ENCODE measurements at places on chromosomes 12 and 14.

GRCh38 chr14:56065621-56066290 is 52.5 kb upstream of the PELI2 start:
- no peak for DNase-seq

GRCh38 chr14:74213907-74214803 is 25.1 kb upstream of the VSX2 start:
- DNase-seq, result no peak

GRCh38 chr12:29907461-29907860 is 123.7 kb upstream of the TMTC1 start:
- DNase-seq, result no peak

GRCh38 chr12:119325813-119326212 is 8.7 kb upstream of the CCDC60 start:
- DNase-seq, result no peak

DNA sequence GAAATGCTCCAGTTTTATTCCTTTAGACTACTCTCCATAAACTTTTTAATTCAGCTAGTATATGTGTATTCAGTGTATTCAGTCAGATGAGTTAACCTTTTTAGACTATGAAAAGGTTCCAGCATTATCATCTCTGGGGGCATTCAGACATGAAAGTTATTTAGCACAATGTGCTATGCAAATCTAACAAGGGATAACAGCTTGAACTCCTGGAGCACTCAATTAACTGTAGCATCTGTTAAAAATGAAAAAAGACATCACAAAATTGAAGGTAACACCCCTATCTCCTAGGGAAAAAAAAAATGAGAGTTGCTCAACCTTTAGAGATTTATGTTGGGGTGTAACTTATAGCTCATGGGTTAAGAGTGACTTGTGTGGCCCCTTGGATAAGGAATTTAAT is 211.5 kb downstream of the PHLDA1 start:
- DNase-seq, result no peak

DNA sequence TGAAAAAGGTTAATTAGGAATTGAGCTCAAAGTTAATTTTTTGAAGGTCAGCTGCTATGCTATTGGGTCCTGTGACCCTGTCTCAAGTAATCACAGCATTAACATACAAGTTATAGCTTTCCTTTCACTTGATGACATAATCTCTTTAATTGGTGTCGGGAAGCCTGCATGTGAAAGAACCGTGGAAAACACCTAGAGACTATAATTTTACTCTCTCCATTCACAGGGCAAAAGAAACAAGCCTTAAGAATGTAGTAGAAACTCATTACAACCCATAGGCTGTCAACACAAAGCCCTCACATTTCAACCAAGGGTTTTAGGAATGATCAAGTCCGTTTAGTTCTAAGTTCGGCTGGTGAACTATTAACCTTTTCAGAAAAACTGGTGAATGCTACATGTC is 104.4 kb downstream of the PPM1A start:
- DNase-seq, result no peak

- DNase-seq, result no peak
These were observed 198.6 kb downstream of the BCL11B start for GRCh38 chr14:99073431-99073830.

DNA sequence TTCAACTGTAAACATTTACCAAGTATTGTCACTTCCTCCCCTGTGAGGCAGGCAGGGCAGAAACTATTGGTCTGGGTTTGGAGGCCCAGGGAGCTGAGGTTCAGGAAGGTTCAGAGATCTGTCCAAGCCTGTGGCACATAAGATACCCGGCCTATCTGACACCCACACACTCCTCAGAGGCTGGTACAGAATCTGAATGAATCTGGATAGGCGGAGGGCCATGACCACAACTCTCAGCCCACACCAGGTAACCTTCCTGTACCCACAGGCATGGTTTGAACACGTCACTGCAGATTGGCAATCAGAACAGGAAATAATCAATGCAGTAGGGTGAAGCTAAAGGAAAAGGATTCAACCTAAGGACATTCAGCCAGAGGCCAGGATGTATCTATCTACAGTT is 92.8 kb upstream of the TMCC3 start:
- DNase-seq, result no peak

- no peak for DNase-seq
These were observed 27.8 kb downstream of the ANKRD9 start for GRCh38 chr14:102481791-102482238.

DNA sequence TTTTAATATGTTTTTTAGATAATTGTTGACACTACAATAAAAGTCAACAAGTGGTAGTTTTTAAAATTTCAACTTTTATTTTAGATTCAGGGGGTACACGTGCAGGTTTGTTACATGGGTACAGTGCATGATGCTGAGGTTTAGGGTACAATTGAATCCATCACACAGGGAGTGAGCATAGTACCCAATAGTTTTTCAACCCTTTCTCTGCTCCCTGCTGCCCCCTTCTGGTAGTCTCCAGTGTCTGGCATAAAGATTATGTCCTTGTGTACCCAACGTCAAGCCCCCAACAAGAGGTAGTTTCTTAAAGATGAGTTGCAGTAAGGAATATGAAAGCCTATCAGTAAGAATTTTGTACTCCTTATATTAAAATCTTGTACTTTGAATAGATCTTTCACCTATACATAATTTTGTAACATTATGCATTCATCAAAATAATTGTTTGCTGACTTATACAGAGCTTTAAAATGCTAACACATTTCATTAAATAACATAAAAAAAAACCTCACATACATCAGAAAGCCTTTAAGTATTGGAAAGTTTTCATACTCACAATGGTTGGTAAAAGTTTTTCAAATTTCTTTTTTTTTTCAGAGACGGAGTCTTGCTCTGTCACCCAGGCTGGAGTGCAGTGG is 5.4 kb upstream of the RALGAPA1 start:
- DNase-seq, result peak; percentile 48

DNA sequence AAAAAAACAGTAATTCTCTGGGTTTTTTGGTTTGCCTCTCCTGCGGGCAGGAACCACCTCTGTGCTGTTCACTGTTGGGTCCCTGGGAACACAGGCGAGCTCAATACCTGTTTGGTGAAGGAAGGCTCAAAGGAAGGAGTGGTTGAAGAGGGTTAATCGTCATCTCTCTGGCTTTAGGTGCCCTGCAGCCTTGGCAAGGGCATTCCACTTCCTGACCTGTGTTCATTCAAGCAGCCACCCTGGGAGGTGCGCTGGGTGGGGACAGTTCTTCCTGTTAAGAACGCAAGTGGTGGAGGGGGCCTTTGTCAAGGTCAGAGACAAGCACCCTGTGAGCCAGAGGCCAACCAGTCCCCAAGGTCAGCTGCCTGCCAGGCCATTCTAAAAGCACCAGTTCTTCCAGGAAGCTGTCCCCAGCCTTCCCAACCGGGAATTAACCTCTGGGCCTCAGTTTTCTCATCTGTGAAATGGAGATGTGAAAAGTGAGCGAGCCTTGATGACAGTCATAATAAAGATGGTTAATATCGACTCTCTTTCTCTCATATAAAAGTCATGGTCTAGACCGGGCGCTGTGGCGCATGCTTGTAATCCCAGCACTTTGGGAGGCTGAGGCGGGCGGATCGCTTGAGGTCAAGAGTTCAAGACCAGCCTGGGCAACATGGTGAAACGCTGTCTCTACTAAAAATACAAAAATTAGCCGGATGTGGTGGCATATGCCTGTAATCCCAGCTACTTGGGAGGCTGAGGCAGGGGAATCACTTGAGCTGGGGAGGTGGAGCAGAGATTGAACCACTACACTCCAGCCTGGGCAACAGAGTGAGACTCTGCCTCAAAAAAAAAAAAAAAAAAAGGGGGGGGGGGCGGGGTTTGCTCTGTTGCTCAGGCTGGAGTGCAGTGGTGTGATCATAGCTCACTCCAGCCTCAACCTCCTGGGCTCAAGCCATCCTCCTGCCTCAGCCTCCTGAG is 6.1 kb downstream of the RHOF start:
- peak; percentile 44 for DNase-seq

- DNase-seq, result no peak
These were observed 18.3 kb downstream of the RTRAF start for GRCh38 chr14:52007637-52008036.

- DNase-seq, result no peak
These were observed 23.1 kb upstream of the STRAP start for GRCh38 chr12:15859116-15859515.

- peak; percentile 32 for DNase-seq
These were observed 67.8 kb upstream of the PLEKHG3 start for GRCh38 chr14:64636208-64636979.

DNA sequence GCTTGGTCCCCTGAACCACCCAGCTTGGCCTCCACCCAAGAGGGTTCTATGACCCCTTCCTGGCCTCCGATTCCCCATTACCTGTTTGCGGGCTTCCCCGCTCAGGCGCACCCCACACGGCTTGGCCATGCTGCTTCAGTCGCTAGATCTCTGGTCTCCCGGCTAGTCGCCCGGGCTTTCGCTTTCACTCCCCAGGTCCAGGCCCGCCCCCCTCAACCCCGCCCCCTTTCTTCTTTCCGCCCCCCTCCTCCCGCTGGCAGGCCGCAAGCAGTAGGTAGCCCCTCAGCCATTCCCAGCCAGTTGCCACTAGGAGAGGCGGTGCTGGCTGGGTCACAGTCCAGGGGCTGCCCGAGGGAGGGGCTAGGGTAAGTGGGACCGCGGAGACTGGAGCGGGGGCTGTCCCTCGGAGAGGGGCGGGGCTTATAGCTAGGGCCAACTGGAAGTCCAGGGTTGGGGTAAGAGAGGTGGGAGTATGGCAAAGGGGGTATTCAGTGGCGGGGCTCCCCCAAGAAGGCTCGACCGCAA is at the start of gene PSME2:
TSS of gene PSME2 (minus strand) at position 158 of the 525 bp plus-strand sequence. CDS start at position 129, 29 bp downstream.
- peak; percentile 87 for DNase-seq

- DNase-seq, result no peak
These were observed 150.4 kb upstream of the FAR2 start for GRCh38 chr12:28998662-28999120.

GRCh38 chr12:68001486-68002466 is 12.5 kb downstream of the IFNG-AS1 start:
- DNase-seq, result no peak

- no peak for DNase-seq
These were observed 23.1 kb downstream of the ANG start for GRCh38 chr14:20711685-20712084.

DNA sequence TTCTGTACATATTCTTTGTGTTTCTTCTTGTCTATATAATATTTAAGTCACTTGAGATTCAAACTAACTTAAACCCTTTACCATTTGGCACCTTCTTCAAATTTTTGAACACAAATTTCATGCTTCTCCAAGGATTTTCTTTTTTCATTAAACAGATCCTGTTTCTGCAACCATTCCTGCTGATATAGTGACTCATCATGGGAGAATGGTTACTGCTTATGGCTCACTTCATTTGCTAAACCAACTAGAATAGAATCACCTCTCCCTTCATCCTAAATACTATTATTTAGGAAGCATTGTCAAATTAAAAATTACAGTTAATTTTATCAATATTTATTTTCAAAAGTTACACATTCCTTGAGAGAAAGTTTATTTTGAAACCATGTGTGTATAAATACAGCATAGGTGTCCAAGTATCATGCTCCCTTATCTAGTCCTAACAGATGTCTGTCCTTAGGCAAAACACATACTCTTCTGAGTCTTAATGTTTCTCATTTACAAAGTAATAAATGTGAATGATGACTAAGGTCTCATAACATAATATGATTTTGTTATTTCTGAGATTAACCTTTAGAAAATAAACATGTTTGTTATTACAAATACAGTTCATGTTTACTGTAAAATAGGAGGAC is 40.7 kb downstream of the PLCZ1 start:
- DNase-seq, result no peak

DNA sequence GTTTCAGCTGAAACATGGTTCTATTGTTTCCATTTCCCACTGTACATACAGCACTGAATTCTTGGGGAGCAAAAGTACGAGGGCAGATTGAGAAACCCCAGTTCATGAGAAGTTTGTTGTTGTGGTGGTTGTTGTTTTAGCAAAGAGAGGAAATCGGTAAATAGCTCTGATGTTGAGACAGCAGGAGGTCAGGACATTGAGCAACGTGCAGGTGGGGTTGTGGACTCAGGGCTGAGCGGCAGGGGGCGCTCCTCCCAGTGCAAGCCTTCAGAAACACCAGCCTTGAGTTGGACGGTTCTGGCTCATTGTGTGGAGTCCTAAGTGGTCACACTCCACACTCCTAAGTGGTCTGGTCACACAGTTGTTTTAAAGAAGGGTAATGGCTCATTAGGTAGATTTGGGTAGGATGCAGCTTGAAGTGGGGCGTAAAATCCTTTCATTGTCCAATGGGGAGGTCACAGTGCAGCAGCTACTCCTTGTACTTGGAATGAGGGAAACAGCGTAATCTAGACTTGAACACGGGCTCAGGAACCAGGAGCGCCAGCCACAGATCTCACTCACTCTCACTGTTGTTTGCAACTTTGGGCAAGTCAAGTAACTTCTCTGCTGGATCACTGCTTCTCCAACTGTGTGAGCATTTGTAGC is 14.5 kb upstream of the PWP1 start:
- DNase-seq, result no peak

DNA sequence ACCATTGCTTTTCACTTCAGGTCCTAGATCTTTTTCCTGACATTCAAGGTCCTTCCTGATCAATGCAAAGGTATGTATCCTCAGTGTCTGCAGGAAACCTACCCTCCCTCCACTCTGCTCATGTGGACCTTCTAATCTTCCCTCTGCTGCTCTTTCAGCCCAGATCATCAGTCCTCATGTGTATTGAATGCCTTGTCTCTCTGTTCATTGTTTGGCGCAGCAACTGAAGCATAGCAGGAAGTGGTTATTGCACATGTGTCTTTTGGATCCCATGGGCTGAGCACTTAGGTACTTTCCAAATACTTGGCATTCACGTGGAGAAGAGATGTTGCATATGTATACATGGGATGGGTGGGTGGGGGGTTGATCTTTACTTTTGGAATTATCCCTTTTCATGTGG is 4.3 kb upstream of the NIN start:
- DNase-seq, result no peak

DNA sequence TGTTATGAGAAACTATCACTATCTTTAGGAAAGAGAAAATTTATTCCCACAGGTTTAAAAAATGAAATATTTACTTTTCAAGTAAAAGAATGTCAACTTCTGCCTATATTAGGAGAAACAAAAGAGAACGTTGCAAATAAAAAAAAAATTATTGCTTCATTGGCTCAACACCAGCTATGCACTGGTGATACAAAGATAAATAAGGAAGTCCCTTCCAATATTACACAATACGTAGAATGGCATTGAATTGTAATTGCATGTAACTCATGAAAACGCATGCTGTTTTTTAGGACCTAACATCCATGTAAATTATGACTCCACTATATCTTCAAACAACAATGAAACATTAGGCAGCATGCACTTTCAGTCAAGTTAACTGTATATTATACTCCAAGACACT is 56.4 kb upstream of the RERGL start:
- no peak for DNase-seq

GRCh38 chr12:67426067-67426466 is 156.9 kb downstream of the CAND1 start:
- no peak for DNase-seq

GRCh38 chr12:115910057-115910456 is 367.4 kb downstream of the MED13L start:
- no peak for DNase-seq

DNA sequence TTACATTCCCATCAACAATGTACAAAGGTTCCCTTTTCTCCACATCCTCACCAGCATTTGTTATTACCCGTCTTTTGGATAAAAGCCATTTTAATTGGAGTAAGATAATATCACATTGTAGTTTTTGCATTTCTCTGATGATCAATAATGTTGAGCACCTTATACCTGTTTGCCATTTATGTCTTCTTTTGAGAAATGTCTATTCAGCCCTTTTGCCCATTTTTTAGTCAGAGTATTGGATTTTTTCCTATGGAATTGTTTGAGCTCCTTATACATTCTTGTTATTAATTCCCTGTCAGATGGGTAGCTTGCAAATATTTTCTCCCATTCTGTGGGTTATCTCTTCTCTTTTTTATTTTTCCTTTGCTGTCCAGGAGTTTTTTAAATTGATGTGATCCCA is 10.7 kb upstream of the OR8S1 start:
- no peak for DNase-seq
